GM18507 (cell line): ENCODE measurements at places on chromosomes 4 and X.

DNA sequence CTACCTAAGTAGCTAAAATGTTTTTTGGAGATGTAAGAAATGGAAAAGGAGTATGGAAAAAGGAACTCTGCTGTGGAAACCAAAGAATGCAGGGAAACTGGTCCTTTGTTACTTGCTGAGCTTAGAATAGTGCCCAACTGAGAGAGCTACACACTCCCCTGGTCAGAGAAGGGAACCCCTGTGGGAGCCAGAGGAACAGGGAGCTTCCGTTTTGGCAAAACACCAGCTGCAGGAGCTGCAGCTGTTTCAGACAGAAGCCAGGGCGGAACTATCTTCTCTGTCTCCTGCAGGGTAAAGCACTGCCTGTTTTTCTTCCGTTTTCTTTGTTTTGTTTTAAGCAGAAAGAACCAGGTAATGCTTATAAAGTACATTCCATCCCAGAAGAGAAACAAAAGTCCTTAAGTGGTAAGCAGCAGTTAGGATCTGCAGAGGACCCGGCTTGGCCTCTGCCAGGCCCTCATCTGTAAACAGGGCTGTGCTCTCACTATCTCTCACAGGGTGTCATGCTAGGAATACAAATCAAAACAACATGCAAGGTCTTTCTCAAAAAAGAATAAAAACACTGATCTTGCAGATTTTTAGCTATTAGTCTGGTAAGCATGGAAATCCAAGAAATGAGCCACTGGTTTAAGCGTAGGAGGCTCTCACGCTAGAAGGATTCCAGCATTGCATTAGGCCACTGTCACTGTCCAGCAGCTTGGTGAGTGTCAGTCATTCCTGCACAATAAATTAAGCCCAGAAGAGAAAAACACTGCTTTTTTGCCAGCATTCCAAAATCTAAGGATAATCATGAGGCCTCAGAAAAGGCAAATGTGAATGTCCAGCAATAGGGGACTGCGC lies 76.1 kb downstream of the CHST7 start:
- no peak for DNase-seq

DNA sequence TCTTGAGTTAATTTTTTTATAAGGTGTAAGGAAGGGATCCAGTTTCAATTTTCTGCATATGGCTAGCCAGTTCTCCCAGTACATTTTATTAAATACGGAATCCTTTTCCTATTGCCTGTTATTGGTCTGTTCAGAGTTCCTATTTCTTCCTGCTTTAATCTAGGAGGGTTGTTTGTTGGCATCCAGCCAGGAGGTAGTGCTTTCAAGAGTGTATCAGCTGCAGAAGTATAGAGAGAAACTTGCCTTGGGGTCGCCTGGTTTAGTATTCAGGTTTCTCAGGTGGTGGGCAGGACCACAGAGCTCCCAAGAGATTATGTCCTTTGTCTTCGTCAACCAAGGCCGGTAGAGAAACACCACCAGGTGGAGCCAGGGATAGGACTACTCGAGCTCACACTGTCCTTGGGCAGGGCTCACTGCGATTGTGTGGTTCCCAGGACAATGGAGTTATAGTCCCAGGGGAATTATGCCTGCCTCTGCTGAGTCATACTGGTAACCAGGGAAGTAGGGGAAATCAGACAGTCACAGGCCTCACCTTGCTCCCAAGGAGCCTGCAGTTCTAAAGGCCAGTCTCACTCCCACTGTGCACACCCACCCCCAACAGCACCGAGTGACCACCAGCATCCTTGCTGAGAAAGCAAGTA lies 168.1 kb downstream of the VSIG4 start:
- peak; percentile 9 for DNase-seq

- no peak for DNase-seq
Measured at GRCh38 chrX:23766650-23767551, 16.1 kb upstream of the SAT1 start.

GRCh38 chr4:96052827-96053226 lies 212.9 kb downstream of the PDHA2 start:
- DNase-seq = no peak

GRCh38 chr4:71195924-71196323 lies 142.9 kb upstream of the SLC4A4 start:
- DNase-seq = no peak

DNA sequence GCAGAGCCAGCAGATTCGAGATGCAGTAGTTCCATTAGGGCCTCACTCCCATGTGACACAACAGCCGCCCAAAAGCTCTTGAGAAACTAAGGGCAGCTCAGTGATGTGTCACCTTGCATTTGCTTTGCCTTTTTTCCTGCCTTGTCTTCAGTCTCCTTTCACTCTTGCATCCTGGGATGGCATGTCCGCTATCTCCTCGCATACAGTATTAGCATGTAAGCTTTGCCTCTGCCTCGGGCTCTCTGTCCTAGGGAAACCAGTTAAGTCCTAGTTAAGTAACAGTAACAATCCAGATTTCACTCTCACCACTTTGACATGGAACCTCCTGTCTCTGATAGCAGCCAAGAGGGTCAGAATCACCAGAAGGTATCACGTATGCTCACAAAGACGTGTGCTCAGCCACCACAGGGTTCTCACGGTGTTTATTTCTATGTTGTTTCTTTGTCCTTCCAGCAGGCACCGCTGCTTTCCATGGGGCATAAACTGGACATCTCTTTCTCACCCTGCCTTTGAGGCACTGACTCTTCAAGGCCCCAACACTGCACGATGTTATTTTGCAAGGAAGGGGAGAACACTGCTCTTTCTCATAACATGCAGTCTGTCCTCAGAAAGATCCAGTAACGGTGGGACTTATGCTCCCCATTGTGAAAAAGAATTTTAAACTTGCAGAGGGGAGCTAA lies 26.7 kb upstream of the SORBS2 start:
- DNase-seq = no peak

GRCh38 chrX:32572644-32573043 lies 638.7 kb downstream of the DMD start:
- DNase-seq = no peak

DNA sequence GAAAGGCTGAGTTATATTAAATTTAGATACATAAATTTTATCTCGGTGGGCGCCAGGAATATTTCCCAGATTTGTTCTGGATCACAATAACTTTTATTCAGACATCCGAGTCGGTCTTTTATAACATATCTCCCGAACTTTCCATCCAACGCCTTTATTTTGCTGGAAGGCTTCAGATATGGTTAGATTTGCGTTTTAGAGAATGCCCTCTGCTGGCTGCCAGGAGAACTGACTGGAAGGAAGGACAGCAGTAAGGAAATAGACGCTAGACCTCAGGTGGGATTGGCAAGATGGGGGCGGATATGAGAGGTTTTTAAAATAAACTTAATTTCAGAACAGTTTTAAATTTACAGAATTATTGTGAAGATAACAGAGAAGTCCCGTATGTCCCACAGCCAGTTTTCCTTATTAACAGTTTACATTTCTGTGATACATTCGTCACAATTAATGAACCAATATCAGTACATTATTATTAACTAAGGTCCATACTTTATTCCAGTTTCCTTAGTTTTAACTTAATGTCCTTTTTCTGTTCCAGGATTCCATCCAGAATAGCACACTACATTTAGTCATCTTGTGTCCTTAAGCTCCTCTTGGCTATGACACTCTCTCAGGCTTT lies 4.6 kb upstream of the KANTR start:
- no peak for DNase-seq

GRCh38 chr4:158176776-158177175 lies 4.0 kb upstream of the GASK1B start:
- no peak for DNase-seq

DNA sequence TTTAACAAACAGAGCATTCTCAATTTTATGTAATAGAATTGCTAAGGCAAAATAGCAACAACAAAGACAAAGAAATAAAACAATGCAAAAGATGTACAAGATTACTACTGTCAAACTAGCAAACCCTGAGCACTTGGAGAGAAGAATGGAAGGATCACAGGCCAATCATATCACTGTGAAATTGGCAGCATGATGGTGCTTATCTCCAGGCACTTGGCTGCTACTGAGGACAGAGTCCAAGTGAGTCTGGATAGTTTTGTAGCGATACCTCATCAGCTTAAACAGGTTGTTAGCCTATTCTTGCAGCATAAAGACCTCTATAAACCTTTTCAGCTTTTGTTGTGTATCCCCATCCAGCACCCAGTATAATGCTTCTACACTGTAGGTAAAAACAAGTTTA lies 117.7 kb downstream of the C4orf33 start:
- DNase-seq = no peak

DNA sequence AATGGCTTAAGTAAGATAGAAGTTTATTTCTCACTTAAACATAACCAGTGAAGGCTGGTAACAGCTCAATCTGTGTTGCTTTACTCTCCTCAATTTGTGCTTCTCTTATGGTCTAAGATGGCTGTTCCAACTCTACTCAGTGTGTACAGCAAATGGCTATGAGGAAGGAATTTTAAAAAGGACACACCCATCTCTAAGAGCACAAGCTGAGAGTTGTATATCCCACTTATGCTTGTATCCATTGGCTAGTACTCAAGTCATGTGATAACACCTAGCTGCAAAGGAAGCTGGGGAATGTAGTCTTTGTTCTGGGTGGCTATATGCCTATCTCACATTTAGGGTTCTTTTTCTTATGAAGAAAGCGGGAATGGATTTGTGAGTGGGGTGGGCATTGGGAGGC lies 63.3 kb downstream of the GPAT3 start:
- no peak for DNase-seq

DNA sequence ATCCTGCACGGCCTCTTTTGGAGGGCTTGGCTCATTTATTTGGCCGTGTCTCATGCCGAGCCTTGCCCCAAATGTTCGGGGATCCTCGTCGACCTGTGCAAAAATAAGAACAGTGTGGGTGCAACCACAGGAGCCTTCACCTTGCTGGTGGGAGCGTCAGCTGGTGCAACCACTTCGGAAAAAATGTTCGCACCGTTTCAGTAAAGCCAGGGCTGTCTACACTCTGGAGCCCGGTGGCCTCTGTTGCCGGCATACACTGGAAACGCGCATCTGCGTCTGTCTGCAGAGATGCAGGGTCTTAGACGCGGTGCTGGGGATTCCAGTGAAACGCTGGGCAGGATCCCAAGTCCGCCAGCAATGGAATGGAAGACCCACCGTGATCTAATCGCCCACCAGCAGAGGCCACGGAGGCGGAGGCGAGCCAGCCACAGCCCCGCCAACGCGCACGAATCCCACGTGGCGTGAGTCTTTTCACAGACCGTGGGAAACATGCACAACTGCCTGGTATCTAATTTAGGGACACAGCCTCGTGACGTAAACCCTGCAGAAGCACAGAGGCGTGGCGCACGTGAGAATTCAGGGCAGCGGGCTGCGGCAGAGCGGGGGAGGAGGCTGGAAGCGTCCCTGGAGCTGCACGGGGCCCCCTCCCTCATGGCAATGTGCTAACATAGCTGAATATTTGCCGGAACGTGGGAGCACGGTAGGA lies 13.8 kb upstream of the MXD4 start:
- DNase-seq = no peak

DNA sequence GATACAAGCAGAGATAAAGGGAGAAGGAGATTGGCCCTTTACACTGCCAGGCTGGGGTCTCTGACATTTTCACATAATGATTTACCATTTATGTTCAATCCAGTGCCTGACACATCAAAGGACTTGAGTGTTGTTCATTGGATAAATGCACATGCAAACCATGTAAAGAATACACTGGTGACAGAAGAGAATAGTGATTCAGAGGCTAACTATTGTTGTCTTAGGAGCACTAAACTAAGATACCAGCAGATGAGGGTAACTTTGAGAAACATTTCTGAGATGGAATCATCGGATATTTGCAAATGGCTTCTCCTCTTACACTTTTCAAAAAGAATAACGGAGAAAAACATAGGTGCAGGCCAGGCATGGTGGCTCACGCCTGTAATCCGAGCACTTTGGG lies 67.3 kb upstream of the HHIP start:
- DNase-seq = no peak

GRCh38 chr4:25977397-25978170 lies 63.6 kb downstream of the SMIM20 start:
- DNase-seq = no peak

DNA sequence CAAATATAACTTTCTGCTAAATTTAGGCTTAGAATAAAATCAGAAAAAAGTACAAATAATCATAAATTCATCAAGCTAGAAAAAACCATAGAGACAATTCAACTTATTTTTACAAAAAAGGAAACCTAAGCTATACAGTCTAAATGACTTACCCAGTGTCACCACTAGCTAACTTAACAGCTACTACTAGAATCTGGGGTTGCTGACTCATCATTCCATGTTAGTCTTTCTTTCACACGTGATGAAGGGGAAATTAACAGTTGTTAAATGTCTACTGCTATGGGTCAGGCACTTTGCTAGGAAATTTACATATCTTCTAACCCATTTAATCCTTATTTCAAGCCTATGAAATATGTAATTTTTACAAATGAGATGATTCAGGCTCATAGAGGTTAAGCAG lies 349.3 kb upstream of the GALNT7 start:
- no peak for DNase-seq

DNA sequence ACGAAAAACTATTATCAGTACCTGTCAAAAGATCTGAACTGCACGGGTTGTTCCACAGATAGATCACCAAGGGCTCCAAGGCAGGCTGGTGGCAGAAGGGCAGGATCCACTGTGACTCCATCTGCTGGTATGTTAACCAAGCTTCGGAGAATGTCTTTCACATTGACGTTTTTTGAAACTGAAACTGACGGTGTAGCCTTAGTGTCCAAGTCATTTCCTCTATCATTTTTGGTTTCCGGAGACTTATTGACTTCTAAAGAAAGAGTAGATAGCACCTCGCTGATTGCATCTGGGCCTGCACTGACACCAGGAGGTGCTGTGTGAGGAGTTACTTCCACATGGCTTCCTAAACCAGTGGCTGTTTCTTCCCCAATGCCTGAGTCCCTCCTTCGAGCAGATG lies 186.9 kb downstream of the LRBA start:
- DNase-seq = peak; percentile 59

- DNase-seq = no peak
Measured at GRCh38 chr4:60962286-60962685, 237.8 kb upstream of the ADGRL3 start.

DNA sequence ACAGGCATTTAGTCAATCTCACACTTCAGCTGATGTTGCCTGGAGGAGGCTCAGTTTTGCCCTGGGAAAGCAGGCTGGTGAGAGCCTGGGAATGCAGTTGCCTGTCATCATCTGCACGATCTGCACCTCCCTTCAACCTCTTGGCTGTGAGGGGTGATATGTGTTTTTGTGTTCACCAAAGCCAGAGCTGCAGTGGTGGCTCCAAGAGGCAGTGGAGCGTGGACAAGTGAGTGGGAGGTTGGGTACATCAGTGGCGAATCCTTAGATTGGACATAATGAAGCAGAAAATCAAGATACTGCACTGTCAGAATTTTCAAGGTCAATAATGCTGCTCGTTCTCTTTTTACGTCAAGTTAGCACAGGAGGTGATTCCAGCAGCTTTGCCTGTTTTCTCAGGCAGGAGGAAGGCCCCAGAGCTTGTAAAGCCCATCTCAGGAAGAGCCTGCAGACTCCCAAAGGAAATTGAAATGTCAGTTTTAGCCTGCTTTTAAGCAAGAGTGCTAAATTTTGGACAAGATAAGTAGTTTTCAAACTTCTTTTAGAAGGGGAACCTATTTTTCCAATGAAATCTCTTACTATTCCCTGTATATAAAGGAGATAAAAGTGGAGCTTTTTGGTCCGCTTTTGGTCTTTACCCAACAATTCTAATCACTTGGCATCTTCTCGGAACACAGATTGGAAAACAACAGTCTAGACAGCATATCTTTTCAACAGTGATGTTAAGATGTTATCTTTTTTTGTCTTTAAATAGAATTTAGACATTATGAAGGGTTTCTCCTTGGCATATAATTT lies 92.8 kb downstream of the FRAS1 start:
- no peak for DNase-seq
